LNCaP clone FGC (cell line): ENCODE measurements at places on chromosomes 5 and 9.

GRCh38 chr5:32692036-32692746 is 18.9 kb upstream of the NPR3 start:
- DNase-seq, result no peak

GRCh38 chr9:125700791-125701190 is 6.2 kb downstream of the MAPKAP1 start:
- no peak for DNase-seq

DNA sequence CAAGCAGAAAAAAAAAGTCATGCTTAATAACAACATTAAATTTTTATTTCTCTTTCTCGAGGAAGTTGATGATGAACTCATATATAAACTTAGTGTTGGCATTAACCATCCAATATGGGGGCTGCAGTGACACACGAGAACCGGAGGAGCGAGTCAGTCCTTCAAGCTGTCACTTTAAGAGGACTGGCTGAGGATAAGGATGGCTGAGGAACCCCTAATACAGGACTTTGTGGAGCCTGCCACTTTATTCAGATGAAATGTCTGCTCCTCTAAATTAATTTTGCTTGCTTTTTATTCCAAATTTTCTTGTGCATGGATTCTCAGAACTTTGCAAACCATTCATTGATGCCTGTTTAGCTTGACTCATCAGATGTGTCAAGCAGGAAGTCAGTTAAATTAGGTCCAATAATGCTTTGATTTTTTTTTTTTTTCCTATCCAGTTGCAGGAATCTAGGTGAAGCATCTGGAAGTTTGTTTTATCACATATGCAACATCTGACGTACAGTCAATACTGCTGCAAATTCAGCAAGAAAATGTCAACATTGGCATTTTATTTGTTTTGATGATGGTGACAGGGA is 144.2 kb upstream of the COL5A1 start:
- no peak for DNase-seq

DNA sequence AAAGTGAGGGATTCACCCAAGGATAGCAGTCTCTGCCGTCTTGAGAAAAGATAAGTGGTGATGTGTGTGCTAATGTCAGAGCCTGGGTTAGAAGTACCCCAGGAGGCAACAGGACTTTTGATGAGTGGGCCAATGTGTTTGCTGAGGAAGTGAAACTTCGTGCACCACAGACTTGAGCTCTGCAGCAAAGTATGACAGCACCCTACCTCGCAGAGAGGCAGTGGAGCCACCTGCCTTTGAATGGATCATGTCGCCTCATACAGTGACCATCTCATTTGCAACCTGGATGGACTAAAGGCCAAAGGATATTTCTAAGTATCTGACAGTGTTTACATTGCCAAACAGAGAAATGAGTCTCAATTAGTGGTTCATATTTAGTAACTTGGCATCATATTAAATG is 593.9 kb upstream of the GRAMD2B start:
- DNase-seq, result no peak

- no peak for DNase-seq
Observed at GRCh38 chr5:125227333-125228095, 481.1 kb upstream of the ZNF608 start.

- no peak for DNase-seq
Observed at GRCh38 chr5:153900703-153901395, 137.9 kb downstream of the FAM114A2 start.

GRCh38 chr5:145915970-145916638 is 20.3 kb upstream of the SH3RF2 start:
- no peak for DNase-seq

DNA sequence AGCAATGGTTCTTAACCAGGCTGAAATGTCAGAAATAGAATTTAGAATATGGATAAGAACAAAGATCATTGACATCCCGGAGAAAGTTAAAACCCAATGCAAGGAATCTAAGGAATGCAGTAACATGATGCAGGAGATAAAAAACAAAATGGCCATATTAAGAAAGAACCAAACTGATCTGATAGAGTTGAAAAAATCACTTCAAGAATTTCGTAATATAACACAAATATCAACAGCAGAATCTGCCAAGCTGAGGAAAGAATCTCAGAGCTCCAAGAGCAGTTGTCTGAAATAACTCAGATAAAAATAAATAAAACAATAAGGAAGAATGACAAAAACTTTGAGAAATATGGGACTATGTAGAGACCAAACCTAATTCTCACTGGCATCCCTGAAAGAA is 37.8 kb upstream of the TAS2R1 start:
- no peak for DNase-seq

DNA sequence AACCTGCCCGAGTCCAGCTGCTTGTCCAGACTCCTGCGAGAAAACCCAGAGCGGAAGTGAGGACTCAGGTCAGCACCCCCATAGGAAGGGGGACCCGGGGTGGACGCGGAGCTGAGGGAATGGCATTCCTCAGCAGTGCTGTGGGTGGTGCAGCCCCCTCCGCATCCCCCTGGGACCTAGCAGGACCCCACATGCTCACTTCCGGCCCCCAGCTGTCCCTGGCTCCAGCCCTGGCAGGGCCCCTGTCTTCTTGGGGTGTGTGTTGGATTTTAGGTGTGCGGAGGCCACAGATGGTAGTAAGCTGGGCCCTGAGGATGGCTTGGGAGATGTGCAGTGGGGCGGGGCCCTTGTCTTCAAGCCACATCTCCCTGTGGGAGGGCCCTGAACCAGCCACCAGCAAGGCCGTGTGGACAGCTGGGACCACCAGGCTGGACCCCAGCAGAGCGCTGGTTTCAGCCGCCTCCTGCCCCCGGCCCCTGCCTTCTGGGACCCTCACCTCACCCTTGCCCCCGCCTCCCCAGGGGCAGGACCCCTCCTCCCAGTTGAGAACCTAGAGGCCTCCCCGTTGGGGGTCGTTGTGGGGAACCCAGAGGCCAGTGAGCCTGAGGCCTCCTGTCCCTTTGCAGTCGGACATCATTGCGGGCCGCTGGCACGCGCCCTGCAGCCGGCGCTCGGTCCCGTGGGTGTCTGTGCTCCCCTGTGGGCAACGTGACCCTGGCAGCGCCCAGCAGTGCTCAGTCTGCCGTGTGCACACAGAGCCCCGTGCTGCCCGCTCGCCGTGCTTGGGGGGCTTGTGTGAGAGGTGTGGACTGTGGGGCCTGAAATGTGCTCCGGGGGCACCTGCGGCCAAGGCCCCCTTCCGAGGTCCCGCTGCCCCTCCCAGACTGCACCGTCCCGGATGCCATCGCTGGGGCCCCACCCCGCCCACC is 10.8 kb upstream of the SLC9A3 start:
- no peak for DNase-seq
